Substantia nigra (tissue), 51 donors: ENCODE measurements at places on chromosomes 13 and 19.

DNA sequence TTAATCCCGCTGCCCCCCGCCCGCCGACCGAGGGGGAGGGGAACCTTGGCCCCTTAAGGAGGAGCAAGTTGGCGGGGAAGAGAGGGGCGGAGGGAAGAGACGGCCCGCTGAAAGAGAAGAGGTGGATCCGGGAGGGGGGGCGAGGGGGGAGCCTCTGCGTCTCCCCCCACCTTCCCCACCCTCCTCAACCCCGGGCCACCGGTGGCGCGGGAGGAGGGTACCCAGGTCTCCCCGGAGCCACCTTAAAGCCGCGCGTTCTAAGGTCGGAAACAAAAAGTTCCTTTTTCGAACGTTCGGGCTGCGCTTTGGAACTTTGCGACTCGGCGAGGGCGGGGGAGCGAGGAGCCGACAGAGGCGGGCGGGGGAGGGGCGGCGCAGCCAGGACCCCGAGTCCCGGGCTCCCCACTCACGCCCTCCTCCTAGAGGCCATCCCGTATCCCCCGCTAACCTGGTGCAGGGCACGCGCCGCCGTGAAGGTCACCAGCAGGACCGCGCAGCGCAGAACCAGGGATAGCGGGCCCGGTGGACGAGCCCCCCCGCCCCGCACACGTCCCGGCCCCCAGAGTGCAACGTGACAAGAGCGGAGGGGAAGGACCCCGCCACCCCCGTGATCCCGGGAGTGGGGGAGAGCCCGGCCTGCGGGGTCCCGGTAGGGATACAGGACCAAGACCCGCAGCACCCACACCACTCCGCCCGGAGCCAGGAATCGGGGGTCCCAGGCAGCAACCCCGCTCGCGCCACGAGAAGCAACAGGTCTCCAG lies 659 bp downstream of the ERF start:
- DNase-seq: peak; percentile 83

GRCh38 chr19:13794398-13794756 lies 866 bp upstream of the ZSWIM4 start:
- no peak for DNase-seq

GRCh38 chr19:19477705-19478383 lies 37.5 kb downstream of the TSSK6 start:
- no peak for DNase-seq

DNA sequence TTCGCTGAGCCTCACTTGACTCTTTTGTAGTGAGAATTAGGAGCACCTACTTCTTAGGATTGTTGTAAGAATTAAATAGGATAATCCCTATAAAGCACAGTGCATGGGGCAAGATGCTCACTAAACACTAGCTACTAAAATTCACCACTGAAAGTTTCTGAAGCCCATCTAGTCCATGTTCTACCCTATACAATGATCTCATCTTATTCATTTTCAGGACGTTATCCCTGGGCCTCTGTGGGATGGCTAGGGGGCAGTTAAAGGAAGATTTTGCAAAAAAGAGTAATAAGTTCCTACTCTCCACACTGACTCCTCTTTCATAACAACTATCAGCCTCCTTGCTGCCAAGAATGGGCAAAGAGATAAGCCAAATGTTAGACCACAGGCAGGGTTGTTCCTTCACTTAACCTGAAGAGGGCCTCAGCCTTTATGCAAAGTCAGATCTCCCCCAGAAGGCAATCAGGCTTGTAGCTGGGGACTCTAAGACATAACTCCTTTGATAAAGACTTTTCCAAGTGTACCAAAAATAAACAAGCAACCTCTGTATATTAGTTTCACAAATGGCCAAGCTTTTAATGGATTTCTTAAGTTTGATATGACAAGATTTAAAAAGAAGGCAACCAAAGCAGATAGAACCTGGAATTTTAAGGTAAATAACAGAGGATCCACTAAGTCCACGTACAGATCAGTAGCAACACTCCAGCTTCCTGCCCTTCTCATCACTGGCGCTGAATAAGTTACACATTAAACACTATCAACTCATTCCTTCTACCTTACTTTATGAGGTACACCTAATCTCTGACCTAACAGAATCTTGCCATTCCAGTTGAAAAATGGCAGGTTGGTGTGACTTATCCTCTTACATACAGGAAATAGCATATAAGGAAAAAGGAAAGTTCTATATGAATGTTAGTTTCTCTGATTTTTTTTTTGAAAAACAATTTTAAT lies 44.4 kb downstream of the ELF1 start:
- no peak for DNase-seq
